ENCODE measurements at places on chromosomes 16 and 17. TPM values are rescaled to one million over a fixed set of nuclear protein-coding genes. Genes with fewer than 3 reads are reported as not detected.

DNA sequence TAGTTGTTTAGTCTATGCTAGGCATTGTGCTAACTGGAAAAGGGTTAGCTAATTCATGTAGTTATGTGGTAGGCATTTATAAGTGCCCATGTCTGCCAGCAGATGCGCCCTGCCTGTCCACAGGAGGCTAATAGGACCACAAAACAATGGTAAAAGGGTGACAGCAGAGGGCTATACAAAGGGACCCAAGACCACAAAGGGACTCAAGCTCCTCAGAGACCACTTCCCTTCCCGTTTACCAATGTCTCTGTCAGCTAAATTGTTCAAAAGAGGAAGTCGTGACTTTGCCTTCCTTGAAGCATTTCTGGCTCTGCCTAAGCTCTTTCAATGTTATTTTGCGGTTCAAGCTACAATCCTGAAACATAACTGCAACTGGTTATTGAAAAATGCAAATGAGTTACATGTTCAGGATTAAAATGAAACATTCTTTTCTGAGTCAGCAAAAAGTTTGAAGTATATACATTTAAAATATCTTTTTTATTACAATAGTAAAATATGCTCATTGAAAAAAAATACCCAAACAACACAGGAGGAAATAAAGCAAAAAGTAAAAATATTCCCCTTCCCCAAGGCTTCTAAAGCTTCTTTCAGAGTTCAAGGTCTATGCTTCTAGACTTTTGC, 149.2 kb downstream of the MAF start:
- no peaks in the 10 kb centered on the region for H3K27me3 ChIP-seq
- no peak overlapping the region for H3K27ac ChIP-seq
- H3K4me1 ChIP-seq = no peaks in the 10 kb centered on the region
- no peak overlapping the region for H3K4me3 ChIP-seq
- no peaks in the 10 kb centered on the region for H3K36me3 ChIP-seq

The CD300E gene
- total RNA-seq = not detected

GRCh38 chr17:81517339-81518112, 4.9 kb upstream of the ACTG1 start:
- no peak overlapping the region for H3K27ac ChIP-seq
- H3K36me3 ChIP-seq = no peaks in the 10 kb centered on the region
- no peaks in the 10 kb centered on the region for H3K27me3 ChIP-seq
- peaks cover 60% of the 10 kb centered on the region for H3K4me1 ChIP-seq
- no peak overlapping the region for H3K4me3 ChIP-seq

DNA sequence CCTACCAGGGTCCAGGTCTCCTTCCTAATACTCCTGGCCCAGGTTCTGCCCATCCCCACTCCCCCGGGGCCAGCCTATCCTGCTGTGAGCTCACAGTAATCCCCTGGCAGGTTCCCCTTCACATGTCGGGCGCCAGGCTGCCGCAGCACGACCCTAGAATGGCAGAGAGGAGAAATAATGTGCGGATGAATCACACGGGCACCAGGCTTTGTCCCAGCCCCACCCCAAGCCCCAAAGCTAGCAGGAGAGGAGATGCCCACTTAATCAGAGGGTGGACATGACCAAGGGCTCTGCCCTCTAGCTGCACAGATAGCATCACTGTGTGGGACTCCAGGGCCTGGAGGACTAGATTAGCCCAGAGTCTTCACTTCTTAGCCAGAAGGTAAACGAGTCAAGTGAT, 39.5 kb downstream of the ST3GAL2 start:
- H3K4me3 ChIP-seq = no peak overlapping the region
- no peak for DNase-seq
- no peak overlapping the region for H3K27ac ChIP-seq
- H3K4me1 ChIP-seq = no peaks in the 10 kb centered on the region
- H3K27me3 ChIP-seq = no peaks in the 10 kb centered on the region
- no peaks in the 10 kb centered on the region for H3K36me3 ChIP-seq

DNA sequence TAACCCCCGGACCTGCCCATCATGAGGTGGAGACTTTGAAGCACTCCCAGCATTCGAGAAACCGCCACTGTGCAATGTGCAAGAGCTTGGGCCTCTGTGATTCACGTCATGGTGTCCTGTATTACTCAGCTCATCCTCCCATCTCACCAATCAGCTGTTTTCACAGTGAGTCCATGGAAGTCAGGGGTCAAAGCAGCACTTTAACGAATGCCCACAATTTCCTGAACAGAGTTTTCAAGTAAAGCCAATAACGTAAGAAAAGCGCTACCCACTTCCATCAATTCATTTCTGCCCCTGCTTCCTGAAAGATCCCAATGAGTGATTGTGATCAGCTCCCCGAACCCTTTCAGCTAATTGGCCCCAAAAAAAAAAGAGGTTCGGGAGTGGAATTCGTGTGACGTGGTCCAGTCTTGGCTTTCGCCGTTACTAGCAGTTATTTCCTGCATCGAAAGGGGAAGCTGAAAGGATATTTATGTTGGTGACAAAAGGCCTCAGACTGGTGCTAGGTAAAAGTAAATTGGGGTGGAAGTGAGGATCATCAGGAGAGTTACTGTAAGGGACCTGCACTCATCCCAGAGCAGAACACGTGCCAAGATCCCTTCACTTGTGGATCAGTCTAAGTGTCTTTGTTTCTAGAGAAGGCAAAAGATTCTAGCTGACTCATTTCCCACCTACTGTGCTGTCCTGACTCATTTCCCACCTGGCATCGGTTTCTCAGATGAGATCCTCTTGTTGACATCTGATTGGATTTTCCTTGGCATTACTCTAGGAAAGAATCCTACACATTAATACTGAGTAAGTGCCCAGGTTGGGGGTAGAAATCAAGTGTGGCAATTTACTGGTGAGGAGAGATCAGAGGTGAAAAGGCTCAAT, 136.7 kb upstream of the NUDT7 start:
- no peaks in the 10 kb centered on the region for H3K27me3 ChIP-seq
- H3K27ac ChIP-seq = no peak overlapping the region
- H3K4me3 ChIP-seq = no peak overlapping the region
- H3K36me3 ChIP-seq = no peaks in the 10 kb centered on the region
- DNase-seq = no peak

Data from body of pancreas (tissue), 4 donors.